Renal cortex interstitium (tissue), 15 donors: ENCODE measurements at places on chromosomes 11 and 22. TPM values are rescaled to one million over a fixed set of nuclear protein-coding genes. Genes with fewer than 3 reads are reported as not detected.

DNA sequence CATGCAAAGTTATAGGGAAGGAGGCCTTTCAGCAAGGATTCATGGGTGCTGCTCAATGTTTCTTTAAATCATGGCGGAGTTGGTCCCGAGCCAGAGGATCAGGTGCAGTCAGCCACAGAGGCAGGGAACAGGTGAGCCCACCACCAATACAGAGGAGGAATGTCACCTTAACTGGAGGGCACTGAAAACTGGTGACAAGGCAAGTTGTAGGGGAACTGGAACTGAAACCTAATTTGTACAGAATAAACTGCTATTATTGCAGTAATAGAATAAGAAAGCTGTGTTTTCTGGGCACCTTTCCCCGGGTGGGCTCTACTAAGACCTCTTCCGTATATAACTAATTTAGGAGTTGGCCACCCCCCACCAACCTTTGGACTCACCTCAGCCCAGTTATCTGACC lies 296.0 kb upstream of the NARS2 start:
- no peak for DNase-seq

GRCh38 chr11:65355013-65355775 lies 643 bp downstream of the TIGD3 start:
- DNase-seq: no peak

GRCh38 chr22:48663297-48663696 lies 1164.4 kb downstream of the BRD1 start:
- DNase-seq: no peak

GRCh38 chr11:66032957-66033735 lies 6.9 kb upstream of the CATSPER1 start:
- DNase-seq: no peak

Gene MMP12
- 4.8 TPM for polyA plus RNA-seq

Gene CD3G
- 0.07 TPM for polyA plus RNA-seq

Gene F2
- polyA plus RNA-seq: 0.55 TPM

Gene IMMP1L
- 45.4 TPM for polyA plus RNA-seq
